Stimulated activated CD4-positive, alpha-beta T cell treated with anti-CD3 and anti-CD28 coated beads, Interleukin-15, amount 100 ng/mL, for 1 hour (primary cell): ENCODE measurements at places on chromosomes 2 and 18.

GRCh38 chr2:26230806-26231205 is 13.6 kb downstream of the HADHA start:
- DNase-seq: no peak

DNA sequence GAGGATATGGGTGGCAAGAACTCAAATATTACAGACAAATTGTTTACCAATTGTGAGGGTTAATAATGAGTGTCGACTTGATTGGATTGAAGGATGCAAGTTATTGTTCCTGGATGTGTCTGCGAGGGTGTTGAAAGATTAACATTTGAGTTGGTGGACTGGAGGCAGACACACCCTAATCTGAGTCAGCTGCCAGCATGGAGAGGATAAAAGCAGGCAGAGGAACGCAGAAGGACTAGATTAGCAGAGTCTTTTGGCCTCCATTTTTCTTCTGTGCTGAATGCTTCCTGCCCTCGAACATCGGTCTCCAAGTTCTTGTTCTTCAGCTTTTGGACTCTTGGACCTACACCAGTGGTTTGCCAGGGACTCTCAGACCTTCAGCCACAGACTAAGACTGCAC is 1503.7 kb downstream of the LRP1B start:
- no peak for DNase-seq

- DNase-seq: no peak
Observed at GRCh38 chr2:133312038-133312729, 256.1 kb downstream of the NCKAP5 start.

- DNase-seq: no peak
Observed at GRCh38 chr18:49880661-49881060, 67.3 kb upstream of the ACAA2 start.

DNA sequence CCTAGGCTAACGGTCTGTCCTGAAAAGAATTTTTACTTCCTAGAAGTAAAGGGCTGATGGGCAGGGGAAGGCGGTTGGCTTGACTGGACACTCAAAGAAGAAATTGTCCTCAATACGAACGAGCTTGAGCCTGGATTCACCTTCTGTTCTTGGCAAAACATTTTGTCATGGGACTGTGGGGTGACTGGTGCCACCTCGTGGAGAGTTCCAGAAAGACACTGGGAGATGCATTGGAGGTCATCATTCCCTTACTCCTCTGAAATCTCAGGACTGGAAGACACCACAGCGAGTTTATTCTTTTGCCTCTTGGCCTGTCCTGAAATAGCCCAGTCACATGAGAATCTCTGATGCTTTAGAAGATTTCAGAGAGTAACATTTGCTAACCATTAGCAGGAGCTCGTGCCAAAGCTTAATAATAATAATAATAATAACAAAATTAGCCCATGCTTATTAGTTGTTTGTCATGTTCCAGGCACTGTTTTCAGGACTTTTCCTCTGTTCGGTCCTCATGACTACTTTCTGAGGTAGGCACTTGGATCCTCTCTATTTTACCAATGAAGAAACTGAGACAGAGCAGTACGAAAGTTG is 44.5 kb downstream of the TMEM182 start:
- peak; percentile 2 for DNase-seq

- DNase-seq: no peak
Observed at GRCh38 chr2:70388128-70388527, 86.3 kb upstream of the FAM136A start.

GRCh38 chr2:177432703-177433102 is 40.1 kb downstream of the AGPS start:
- no peak for DNase-seq

DNA sequence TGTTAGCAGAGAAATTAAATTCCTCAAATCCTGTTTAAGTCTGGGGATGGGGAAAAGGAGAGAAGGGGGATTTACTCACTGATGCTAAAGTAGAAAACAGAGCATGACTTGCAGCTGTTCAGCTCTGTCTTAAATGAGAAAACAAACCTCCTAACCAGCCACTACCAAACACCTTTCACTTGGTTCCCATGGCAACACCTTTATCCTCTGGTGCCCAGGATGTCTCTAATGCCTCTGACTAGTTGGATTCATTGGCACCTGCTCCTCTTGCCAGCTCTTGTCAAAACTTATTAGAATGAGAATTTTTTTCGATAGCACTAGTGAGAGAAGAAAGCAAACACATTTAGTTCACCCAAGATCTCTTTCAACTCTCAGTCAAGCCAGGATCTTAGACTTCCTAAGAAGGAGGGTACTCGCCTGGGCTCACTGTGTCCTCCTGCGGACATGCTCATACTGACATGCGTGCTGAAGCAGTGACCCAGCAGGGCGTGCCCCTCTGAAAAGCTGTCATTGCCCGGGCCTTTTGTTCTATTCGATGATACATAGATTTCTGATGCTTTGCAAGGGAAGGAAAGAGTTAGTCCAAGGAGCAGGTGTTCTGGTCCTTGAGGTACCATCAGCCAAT is 656.0 kb upstream of the CELF4 start:
- no peak for DNase-seq

- no peak for DNase-seq
Observed at GRCh38 chr2:2646433-2647051, 315.5 kb upstream of the MYT1L start.

GRCh38 chr2:138267902-138268254 is 233.7 kb upstream of the SPOPL start:
- no peak for DNase-seq

DNA sequence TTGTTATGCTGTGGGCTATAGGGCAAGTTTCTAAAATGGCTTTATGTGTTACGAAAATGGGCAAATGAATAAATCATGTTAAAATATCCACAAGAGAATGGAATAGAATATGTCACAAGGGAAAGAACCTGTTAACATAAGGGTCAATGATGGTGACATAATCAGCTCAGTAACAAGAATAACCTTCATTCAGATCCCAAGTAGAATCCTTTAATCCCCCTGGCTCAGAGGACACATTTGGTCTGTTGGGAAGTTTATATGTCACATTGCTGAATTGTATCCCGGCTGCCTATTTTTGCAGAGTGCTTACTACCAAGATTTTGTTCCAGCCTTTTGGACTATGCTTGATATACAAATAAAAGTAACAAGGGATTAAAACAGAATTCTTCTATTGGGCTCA is 13.1 kb upstream of the LGALSL start:
- DNase-seq: no peak

DNA sequence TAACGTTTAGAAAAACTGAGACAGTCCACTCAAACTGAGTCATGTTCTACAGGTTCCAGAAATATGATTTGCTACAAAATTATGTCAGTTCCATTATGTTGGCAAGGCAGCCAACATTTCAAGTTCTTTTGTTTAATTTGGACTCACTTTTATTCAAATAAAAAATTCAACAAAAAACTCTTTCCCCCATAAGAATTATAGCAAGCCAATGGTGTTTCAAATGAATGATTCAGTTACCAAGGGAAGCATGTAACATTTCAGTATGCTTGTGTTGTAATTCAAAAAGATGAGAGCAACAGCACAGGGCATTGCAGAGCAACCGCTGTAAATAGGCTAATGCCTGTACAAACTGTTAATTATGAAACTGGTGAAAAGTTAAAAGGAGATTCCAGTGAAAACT is 140.8 kb downstream of the FIGN start:
- no peak for DNase-seq

GRCh38 chr18:28494151-28494550 is 317.2 kb upstream of the CDH2 start:
- no peak for DNase-seq

- no peak for DNase-seq
Observed at GRCh38 chr2:113181258-113182051, 7.7 kb downstream of the PSD4 start.

DNA sequence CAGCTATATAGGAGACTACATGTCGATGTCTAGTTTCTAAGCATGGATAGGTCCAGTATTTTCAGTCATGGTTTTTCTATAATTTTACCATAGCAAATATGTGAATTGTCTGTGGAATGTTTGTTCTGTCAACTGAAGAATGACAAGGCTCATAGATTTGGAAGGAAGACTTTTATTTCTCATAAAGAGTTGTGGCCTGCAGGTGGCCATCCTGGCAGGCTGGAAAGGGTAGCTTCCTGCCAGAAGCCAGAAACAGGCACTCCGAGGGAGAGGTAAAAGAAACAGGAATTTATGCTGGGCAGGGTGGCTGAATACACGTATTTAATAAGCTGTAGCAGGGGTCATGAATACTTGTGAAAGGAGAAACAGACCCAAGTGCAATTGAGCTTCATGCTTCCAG is 182.1 kb downstream of the PARD3B start:
- no peak for DNase-seq

- no peak for DNase-seq
Observed at GRCh38 chr2:109454304-109454703, 159.5 kb downstream of the SEPTIN10 start.

DNA sequence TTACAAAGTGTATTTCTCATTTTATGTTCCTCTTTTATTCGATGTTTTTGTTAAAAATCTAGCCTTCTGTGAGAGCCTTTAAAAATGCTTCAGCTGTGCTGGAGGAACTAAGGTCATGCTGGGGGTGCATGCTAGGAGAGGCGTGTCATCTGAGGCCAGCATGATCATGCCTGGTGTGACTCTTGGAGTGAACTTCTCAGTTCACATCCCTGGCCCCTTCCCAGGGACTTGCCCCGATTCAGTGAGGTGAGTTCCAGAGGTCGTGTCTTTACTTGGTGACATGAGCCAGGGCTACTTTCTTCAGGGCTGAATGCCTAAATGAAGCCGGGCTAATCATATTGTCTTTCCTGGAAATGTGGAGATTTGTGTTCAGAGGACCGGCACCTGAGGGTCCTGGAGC is 264.9 kb downstream of the MREG start:
- no peak for DNase-seq

GRCh38 chr18:8828798-8829197 is 123.4 kb downstream of the MTCL1 start:
- DNase-seq: no peak

DNA sequence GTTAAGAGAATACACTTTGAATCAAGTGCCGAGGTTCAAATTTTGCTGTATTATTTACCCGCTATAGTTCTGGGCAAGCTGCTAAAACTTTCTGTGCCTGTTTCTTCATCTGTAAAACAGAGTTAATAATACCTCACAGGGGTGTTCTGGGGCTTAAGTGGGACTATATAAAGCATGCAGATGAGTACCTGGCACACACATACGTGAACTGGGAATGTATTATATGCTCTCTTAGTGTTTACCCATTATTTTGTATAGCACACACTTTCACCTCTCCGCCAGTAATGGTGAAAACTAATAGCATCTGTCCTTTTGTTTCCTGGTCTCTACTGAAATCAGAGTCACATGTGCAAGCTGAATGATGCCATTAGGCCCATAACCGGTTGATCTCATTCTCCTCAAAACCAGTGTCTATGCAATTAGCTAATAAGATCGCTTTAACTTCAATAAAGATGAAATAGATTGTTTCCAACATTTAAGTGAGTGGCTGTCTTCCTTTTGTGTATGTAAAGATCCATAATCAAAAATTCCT is 3.8 kb upstream of the CDKL4 start:
- DNase-seq: no peak
